Motor neuron (in vitro differentiated cells): ENCODE measurements at places on chromosomes 3 and 15.

DNA sequence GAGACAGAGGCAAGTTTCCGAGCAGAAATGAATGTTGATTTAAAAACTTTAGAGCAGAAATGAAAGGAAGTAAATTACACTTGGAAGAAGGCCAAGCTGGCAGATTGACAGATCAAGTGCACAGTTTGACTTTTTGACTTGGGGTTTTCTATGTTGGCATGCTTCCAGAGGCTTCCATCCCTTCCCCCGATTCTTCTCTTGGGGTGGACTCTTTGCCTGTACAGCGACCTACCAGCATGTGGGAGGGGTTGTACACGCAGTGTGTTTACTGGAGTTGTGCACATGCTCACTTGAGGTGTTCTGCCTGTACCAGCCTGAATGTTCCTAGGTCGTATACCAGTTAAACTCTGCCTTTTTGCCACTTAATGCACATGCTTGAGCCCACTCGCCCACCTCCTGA lies 701.5 kb upstream of the GBE1 start:
- ATAC-seq: no peak

- no peak for ATAC-seq
Measured at GRCh38 chr15:77939851-77940250, 137.7 kb downstream of the TBC1D2B start.

GRCh38 chr3:72977060-72977808 lies 19.4 kb upstream of the PPP4R2 start:
- ATAC-seq: no peak

DNA sequence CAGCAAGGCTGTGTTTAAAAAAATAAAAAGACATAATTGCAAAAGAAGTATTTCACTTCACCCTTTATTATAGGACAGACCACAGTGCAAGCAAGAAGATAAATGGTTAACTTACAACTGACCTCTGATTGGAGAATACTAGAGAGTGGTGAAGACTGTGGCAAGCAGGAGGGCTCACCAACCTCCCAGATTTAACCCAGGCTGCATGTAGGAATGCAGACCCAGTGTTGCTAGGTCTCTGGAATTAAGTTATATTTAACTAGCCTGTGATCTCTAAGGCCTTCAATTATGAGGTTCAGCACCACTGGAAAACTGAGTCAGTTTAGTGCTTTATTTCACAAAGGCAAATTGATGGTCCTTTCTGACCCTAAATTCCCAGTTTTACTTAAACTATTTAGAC lies 436.6 kb downstream of the LPP start:
- ATAC-seq: no peak

GRCh38 chr3:10771486-10772270 lies 44.4 kb upstream of the SLC6A11 start:
- peak; percentile 30 for ATAC-seq

DNA sequence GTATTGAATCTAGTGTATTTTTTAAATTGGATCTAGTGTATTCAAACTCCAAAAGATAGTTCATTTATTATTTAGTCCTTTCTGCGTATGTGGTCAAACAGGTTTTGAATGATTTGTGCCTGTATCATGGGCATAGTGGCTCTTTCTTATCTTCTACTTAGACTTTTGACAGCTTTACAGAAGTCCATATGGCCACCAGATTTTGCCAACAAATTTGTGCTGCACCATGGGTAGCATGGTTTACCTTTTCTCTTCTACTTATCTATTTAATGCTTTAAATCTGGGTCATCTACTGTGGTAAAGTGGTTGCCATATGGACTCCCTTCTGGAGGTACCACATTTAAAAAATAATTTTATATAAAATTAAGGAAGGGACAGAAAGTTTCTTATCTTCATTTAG lies 66.9 kb upstream of the CADM2 start:
- no peak for ATAC-seq

DNA sequence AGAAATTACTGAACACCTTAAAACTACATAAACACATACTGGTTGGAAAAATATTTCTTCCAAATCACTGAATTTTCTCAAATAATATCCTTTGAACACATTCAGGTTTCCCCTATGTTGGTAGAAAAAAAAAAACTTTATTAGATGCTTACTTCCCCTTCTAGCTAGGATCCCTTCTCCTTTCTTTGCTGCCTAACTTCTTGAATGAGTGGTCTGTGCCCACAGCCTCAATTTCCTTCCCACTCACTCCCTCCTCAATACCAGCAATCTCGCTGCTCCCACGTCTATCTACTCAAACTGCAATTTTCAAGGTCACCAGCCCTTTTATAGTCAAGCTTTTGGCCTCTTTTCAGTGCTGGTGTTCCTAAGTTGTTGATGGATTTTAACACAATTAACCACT lies 8.3 kb downstream of the CD200R1 start:
- no peak for ATAC-seq

GRCh38 chr3:33980252-33980651 lies 181.8 kb downstream of the PDCD6IP start:
- no peak for ATAC-seq

DNA sequence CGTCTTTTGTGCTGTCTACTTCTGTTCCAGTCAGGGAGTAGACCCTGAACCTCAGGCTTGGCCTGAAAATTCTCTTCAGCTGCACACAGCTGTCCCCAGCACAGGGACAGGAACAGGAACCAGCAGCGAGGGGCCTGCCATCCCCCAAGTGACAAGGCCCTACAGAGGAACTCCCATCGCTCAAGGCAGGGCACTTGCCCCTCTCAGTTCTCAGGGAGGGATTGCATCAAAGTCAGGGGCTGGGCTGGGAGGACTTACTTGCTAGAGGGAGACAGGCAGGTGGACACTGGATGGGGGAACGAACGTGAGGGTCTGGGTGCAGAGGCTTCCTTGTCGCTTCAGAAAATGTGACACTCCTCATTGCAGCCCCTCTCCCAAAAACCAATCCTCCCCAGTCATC lies 163.6 kb downstream of the CHSY1 start:
- no peak for ATAC-seq

- no peak for ATAC-seq
Measured at GRCh38 chr3:2526926-2527325, 428.3 kb downstream of the CNTN4 start.

GRCh38 chr3:187130346-187131066 lies 8.8 kb downstream of the RPL39L start:
- ATAC-seq: peak; percentile 82

DNA sequence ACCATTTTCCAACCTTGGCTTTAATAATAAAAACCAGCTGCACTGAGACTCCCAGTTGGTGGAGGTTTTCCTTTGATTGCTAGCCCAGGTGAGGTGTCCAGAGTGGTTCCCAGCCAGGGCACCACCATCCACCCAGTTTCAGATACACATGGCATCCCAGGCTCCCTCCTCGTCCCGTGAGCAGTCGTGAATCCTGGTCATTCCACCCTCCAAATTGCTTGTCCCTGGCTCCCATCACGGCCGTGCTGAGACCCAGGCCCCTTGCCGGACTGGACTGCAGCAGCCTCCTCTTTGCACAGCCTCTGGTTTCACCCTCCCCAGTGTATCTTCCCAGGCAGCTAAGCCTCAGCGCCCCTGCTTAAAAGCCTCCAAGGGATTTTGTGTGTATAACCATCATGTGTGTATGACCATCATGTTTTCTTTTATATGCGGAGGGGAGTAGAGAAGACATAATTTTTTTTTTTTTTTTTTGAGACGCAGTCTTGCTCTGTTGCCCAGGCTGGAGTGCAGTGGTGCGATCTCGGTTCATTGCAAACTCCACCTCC lies 106.3 kb downstream of the ETFA start:
- ATAC-seq: no peak

- no peak for ATAC-seq
Measured at GRCh38 chr15:87207251-87207650, 1049.3 kb downstream of the NTRK3 start.

GRCh38 chr15:60592371-60593169 lies 113.6 kb upstream of the ICE2 start:
- ATAC-seq: peak; percentile 89

GRCh38 chr15:59255680-59256336 lies 49.2 kb downstream of the LDHAL6B start:
- ATAC-seq: no peak

DNA sequence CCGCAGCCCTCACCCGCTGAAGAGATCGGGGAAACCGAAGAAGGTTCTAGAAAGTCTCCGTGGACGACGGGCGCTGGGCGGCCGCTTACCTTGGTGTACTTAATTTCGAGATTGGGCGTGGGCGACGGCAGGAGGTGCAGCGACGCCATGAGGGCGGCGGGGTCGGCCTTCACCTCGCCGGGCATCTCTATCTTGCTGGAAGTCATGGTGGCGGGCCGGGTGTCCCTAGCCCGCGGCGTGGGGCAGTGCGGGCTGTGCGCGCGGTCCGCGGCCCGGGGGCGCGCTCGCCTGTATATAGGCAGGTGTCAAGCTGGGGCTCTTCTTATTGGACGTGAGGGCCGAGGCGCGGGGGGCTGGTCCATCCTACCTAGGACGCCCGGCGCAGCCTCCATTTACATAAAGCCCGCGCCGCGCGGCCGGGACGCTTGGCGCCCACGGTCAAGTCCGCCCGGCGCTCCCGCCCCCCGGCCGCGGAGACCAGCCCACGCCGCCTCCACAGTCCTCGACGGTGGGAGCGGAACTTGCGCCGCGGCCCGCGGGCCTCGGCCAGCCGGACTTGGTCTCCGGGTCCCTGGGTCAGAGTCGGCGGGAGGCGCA lies at the start of gene ALDH1A2:
ALDH1A2 (minus strand) TSS at position 267 of the 597 bp plus-strand sequence; CDS start at position 206, 61 bp downstream.
- no peak for ATAC-seq

- ATAC-seq: peak; percentile 13
Measured at GRCh38 chr15:40097968-40098476, 10.7 kb downstream of the BMF start.
